ENCODE measurements at places on chromosomes 12 and 14.

GRCh38 chr12:122345042-122345441 is 77.4 kb downstream of the CLIP1 start:
- no peak overlapping the region for H3K27ac ChIP-seq
- DNase-seq: no peak
- no peaks in the 10 kb centered on the region for H3K4me1 ChIP-seq
- H3K4me3 ChIP-seq: no peak overlapping the region
- H3K36me3 ChIP-seq: no peaks in the 10 kb centered on the region

- H3K27ac ChIP-seq: no peak overlapping the region
- H3K4me3 ChIP-seq: no peak overlapping the region
- no peaks in the 10 kb centered on the region for H3K36me3 ChIP-seq
- H3K4me1 ChIP-seq: peaks cover 28% of the 10 kb centered on the region
Observed at GRCh38 chr12:102430661-102431060, 49.7 kb downstream of the IGF1 start.

GRCh38 chr12:123056053-123056452 is 75.6 kb downstream of the ARL6IP4 start:
- no peaks in the 10 kb centered on the region for H3K36me3 ChIP-seq
- H3K27ac ChIP-seq: no peak overlapping the region
- H3K4me3 ChIP-seq: no peak overlapping the region
- DNase-seq: no peak
- H3K4me1 ChIP-seq: no peaks in the 10 kb centered on the region

DNA sequence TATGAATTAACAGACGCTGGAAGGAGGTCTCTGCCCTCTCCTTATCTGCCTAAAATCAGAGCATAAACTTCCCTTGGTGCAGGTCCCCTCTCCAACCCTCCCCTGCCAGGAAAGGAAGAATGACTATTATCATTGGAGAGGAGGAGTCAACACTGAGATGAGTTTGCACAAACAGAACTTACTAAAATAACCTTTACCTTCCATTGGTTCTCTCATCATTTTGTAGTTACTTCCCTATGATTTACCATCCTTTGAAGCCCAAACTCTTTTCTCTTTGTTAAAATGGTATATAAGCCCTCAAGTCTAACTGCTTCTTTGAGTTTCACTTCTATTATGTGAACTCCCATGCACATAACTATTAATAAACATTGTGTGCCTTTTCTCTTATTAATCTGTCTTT is 64.2 kb upstream of the EEA1 start:
- no peaks in the 10 kb centered on the region for H3K27me3 ChIP-seq
- H3K4me3 ChIP-seq: no peak overlapping the region
- no peaks in the 10 kb centered on the region for H3K36me3 ChIP-seq
- DNase-seq: no peak
- H3K4me1 ChIP-seq: peaks cover 14% of the 10 kb centered on the region

GRCh38 chr14:84520711-84521338 is 1009.1 kb upstream of the FLRT2 start:
- H3K4me3 ChIP-seq: no peak overlapping the region
- H3K27ac ChIP-seq: no peak overlapping the region
- DNase-seq: no peak

DNA sequence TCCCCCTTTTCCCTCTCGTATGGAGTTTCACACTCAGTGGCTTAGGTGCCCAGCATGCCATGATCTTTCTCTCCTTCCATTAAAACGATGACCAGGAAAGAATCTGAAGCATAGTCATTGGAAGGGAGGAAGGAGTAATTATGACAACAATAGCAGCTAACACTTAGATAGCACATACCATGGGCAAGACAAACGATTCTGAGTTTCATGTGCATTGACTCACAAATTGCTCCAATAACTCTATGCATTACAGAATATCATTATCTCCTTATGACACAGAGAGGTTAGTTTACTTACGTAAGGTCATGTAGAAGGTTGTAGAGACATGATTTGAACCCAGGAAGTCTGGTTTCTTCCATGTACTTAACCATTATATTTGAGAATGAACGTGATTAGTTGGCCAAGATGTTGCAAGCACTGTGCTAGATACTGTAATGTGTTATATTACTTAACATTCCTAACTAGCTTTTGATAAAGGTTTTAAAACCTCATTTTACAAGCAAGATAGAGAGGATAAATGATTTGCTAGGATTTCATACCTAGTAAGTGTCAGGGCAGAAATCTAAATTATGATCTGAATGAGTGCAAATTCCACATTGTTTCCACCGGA is 162.4 kb downstream of the CAND1 start:
- H3K4me1 ChIP-seq: no peaks in the 10 kb centered on the region
- H3K27me3 ChIP-seq: no peaks in the 10 kb centered on the region
- H3K27ac ChIP-seq: no peak overlapping the region
- no peak for DNase-seq
- H3K36me3 ChIP-seq: no peaks in the 10 kb centered on the region

- no peaks in the 10 kb centered on the region for H3K4me1 ChIP-seq
- no peaks in the 10 kb centered on the region for H3K27me3 ChIP-seq
- DNase-seq: no peak
- no peak overlapping the region for H3K27ac ChIP-seq
Observed at GRCh38 chr14:20382526-20382925, 30.8 kb downstream of the TEP1 start.

DNA sequence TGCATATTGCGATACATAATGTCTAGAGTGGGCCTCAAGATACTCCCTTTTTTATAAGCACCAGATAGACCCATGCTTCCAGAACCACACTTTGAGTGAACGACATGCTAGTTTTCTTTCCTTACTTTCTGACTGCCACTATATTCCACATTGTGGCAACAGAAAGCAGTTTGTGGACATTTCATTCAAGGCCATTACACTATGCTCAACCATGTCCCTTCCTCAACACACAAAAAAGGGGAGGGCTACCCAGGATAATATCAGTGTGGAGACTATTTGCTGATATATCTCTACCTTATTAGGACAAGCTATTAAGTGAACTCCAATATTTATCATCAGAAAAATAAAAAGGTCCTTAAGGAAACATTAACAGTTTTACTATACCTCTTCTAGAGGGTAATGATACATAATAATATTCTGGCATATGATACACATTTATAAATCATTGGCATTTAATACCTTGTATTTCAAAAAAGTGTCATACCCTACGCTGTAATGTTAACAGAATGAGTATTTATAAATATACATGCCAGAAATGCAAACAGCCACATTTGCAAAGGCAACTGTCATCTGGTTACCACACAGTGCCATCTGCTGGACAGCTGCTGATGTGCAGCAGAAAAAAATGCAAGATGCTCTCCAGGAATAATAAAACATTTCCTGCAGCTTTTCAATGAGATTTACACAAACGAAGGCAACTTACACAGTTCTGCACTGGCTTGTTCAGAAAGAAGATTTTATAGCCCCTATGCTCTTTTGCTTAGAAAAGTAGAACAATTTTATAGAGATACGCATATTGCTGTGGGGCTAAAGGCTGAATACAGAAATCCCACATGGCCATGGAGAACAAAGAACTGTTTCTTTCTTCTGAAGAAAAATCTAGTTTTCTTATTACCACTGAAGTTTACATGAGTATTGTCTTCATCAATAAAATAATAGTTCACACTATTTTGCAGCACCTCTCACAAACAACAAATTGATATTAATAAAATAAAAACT is 182.2 kb upstream of the GRIP1 start:
- no peaks in the 10 kb centered on the region for H3K36me3 ChIP-seq
- H3K27ac ChIP-seq: no peak overlapping the region
- H3K27me3 ChIP-seq: no peaks in the 10 kb centered on the region
- H3K4me1 ChIP-seq: peaks cover 17% of the 10 kb centered on the region
- H3K4me3 ChIP-seq: no peak overlapping the region
- DNase-seq: peak; percentile 72

- no peak for DNase-seq
- H3K4me1 ChIP-seq: peaks cover 32% of the 10 kb centered on the region
- no peaks in the 10 kb centered on the region for H3K36me3 ChIP-seq
- no peak overlapping the region for H3K27ac ChIP-seq
- H3K27me3 ChIP-seq: no peaks in the 10 kb centered on the region
Observed at GRCh38 chr12:50106907-50107306, 3.1 kb downstream of the GPD1 start.

GRCh38 chr14:104267895-104268294 is 129.5 kb downstream of the KIF26A start:
- no peak for DNase-seq
- no peak overlapping the region for H3K27ac ChIP-seq
- H3K4me1 ChIP-seq: no peaks in the 10 kb centered on the region
- no peaks in the 10 kb centered on the region for H3K36me3 ChIP-seq
